CD4-positive, alpha-beta T cell (primary cell): ENCODE measurements at places on chromosomes 4 and X.

DNA sequence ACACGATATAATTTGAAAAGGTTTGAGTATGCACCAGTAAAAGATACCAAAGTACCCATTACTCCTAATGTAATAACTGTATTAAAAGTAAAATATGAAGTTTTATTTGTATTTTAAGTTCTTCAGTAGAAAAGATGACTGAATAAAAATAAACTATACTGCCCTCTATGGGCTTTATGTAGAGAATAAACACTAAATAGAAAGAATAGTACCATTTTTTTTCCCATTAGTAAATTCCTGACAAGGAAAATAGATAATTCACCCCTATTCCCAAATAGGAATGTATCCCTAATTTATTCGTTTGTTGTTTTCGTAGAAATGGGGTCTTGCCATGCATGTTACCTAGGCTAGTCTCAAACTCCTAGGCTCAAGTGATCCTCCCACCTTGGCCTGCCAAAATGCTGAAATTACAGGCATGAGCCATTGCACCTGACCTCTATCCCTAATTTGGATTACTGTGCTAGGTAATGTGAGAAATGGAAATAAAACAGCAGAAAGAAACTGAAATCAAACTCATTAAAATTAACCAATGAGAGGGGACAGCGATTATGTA is 73.6 kb upstream of the COX18 start:
- no peak for DNase-seq

GRCh38 chr4:173835903-173836302 is 305.9 kb upstream of the HAND2 start:
- DNase-seq = no peak

GRCh38 chr4:1532549-1533395 is 126.5 kb upstream of the NKX1-1 start:
- DNase-seq = no peak

DNA sequence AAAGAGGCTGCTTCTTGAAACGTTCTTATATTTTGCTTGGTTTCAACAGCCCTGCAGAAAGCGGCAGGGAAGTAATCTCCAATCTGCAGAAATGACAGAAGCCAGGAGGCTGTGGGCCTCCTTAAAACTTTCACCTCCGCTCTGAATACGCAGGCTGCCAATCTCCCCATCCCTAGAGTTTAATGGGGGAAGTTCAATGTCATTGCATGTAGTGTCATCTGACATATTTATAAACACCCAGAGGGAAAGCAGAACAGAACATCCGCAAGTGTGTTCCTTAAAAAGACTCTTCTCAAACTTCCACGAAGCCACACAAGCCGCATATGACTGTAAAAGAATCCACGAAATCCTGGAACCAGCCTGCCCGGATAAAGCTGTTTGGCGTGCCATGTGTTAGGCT is 148.8 kb upstream of the TBL1X start:
- DNase-seq = no peak
